NCI-H446 treated with DMSO at 0.1 percent for 48 hours (cell line): ENCODE measurements at places on chromosomes 13 and 19.
A peak's percentile ranks its signal among the peaks of the same experiment; 100 is the strongest.

GRCh38 chr13:99855526-99856420 lies 115.8 kb downstream of the ZIC5 start:
- peak; percentile 91 for DNase-seq

DNA sequence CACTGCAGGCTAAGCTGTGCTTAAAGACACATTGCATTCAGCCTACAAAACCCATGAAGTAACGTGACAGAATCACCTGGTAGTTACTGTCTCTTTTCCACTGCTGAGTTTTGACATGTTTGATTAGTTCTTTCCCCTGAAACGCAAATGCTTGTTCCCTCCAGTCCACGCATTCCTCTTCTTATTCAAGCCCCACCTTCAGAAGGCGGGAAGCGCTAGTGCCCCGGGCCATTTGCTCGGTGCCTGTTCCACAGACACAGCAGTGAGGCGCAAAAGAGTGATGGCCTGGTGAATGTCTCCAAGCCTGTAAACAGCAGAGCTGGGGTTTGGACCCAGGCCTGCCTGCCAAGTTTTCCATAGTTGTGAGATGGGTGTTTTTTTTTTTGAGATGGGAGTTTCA lies 10.9 kb downstream of the ACP4 start:
- no peak for DNase-seq

DNA sequence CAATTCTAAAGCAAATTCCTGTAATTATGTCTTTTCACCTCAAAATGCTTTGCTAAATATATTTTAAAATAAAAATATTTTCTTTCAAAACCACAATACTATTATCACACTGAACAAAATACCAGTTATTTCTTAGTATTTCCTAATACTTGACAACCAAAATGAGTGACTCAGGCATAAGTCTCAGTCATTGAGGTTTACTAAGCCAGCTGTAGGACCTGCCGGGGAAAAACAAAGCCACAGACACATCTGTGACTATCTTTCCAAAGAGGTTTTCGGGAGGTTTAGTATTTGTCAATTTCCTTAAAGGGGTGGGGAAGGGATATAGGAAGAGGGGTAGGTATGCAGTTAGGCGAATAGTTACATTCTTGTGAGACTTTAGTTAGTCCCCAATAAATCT lies 3.2 kb upstream of the ZNF235 start:
- DNase-seq, result no peak

- no peak for DNase-seq
Measured at GRCh38 chr13:102090532-102090931, 311.3 kb downstream of the FGF14 start.

DNA sequence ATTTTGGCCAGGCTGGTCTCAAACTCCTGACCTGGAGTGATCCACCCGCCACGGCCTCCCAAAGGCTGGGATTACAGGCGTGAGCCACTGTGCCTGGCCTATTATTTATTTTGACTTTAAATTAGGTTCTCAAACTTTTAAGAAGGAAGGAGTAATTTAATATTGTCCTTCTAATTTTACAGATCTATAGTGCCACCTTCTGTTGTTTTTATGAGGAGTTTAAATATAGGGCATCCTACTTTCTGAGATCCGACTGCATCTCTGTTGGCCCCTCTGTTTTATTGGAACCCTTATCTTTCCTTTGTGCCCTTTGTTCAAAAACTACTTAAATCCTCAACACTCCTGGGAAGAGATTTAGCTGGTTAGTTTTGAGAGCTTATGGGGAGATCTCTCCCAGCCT lies 25.4 kb upstream of the ZMYM5 start:
- DNase-seq, result no peak

GRCh38 chr13:33174491-33174890 lies 111.1 kb downstream of the STARD13 start:
- peak; percentile 9 for DNase-seq

DNA sequence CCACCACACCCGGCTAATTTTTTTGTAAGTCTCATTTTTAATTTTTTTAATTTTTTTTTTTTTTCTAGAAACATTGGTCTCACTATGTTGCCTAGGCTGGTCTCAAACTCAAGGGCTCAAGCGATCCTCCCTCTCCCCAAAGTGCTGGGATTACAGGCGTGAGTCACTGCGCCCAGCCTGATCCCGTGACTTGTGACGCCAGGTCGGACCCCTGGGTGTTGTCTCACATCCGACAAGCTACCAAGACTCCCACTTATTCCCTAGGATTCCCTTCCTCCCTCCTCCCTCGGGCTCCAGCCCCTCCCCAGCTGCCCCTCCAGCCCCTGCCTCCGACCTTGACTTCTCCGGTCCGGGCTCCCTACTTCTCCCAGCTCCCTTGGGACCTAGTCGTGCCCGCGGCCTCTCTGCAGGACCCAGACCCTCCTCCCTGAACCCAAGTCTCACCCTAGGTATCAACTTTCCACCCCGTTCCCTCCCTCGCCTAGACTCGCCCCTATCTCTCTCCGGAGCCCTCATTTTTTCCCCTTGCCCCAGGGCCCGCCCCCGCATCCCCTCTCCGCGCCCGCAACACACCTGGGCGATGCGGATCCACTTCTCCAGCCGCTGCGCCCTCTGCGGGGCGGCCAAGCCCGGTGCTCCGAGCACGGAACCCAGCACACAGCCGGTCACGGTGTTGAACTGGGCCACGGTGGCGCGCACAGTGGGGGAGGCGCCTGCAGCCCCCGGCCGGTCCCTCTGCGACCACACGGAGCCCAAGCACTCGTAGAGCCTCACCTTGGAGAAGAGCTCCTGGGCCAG lies 13.1 kb downstream of the RGL3 start:
- DNase-seq, result no peak
